ENCODE measurements at places on chromosomes 2 and 18.
A peak's percentile ranks its signal among the peaks of the same experiment; 100 is the strongest.

GRCh38 chr2:200422532-200423261 is 87.2 kb downstream of the KCTD18 start:
- no peak for DNase-seq

DNA sequence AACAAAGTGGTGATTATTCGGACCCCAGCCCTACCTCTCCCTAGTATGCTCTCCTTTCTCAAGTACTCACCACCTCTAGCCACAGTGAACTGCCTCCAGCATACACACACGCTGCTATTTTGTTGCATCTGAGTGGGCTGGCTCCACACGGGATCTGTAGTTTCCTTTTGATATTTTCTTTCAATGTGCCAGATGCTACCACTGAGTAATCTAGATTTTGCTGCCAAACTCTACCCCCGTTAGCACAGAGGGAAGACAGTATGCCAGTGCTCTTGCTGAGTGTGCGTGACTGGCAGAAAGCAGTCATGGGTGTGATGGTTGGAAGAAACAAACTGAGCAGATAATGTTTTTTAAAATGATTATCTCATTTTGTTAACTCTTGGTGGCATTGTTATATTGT is 11.6 kb downstream of the CFLAR start:
- peak; percentile 63 for DNase-seq

DNA sequence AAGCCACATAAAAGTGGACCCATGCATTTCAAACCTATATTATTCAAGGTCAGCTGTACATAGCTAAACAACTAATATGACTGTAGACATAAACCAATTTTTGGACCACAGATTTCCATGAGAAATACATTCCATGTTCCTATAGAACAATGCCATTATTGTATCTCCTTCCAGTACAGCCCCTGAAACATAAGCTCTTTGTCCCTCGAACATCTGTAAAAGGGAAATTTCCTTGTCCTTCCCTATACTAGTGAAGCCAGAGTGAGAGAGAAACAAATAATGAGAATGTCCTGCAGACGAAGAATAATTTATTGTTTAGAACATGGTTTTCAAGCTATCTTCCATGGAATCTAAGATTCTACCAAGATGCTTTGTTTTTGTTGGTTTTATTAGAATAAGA is 75.3 kb downstream of the GORASP2 start:
- DNase-seq = no peak

DNA sequence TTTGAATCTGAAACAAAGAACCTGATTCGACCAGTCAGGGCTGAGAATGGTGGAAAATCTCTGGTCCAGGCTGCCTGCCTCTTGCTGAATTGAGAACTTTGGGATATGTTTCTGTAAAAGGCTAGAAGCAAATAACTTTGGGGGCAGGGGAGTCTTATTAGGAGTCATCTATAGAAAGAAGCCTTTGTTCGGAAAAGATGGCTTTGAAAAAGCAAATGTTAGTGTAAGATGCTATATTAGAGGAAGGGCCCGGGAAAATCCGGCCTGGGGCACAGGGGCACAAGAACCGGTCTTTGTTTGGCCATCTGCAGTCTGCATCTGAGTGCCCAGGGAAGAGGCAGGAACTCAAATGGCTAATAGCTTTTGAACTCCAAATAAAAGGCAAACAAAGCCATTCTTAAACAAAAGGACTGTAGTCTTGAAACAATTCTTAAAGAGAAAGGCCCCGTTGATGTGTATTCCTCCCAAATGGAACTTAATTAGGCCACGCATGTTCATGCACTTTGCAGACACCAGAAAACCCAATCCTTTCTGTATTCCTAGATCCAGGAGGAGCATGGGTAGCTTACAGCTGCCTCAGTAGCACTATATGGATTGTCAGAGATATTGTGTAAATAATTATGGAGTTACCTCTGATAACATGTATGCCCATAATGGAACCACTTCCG is 180.0 kb upstream of the ARL4C start:
- DNase-seq = no peak

DNA sequence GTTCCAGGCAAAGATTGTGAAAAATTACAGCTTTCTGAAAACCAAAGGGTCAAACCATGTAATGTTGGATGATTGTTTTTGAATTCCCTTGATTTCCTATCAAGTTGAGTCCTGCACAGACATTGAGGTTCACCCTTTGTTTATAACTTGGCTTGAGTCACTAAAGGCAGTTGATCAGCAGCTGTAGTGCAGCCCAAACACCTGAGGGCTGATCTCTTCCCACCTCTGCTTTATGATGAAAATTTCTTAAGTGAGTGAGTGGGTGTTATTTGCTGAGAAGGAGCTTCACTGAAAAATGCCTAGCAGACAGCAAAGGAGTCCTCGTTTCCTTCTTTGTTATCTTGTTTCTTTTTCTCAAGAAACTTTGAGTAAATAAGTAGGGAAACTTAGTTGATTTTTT is 31.9 kb upstream of the BMPR2 start:
- DNase-seq = no peak

DNA sequence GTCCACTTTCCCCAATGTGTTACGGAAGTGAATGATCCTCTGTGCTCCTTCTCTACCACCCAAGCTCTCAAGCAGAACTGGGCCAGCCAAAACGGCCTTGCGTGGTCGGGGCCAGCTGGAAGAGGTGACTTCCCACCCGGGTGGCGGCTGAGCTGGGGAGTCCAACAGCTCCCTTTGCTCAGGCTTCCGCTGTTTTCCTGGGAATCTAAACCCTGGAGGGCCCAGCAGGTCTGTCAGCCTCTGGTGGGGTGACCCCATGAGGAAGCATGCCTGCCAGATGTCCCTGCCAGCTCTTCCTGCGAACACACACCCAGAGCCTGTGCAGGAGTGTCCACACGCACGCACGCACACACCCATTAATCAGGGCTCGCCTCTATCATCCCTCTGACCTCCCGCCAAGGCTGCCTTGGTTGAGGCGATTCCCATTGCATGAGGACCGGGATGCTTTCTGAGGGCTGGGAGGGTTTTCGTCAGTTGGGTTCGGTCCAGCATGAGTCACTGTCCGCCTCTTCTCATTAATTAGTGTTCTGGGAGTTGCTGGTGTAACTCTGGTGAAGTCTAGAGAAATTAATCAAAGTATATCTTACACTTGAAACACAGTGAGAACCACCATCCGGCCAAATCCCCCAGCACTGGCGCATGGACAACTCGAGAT is 90.6 kb downstream of the TWIST2 start:
- peak; percentile 84 for DNase-seq

GRCh38 chr2:70888923-70889715 is 46.6 kb upstream of the ATP6V1B1 start:
- no peak for DNase-seq

GRCh38 chr2:71526141-71526540 is 72.8 kb downstream of the DYSF start:
- DNase-seq = no peak

DNA sequence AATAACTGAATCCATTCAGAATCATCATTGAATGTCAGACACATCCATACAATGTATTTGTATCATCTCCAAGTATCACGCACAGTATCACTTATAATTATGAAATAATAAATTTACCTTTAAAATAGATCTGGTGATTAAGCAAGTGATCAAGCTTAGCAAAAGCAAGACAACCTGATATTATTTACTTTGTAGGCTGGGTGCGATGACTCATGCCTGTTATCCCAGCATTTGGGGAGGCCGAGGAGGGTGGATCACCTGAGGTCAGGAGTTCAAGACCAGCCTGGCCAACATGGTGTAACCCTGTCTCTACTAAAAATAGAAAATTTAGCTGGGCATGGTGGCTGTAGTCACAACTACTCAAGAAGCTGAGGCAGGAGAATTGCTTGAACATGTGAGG is 421.0 kb upstream of the NETO1 start:
- DNase-seq = peak; percentile 4

GRCh38 chr2:1847846-1848598 is 103.7 kb upstream of the PXDN start:
- no peak for DNase-seq
